ENCODE measurements at places on chromosomes 11 and 22.

GRCh38 chr11:48052183-48053044 is 72.1 kb downstream of the PTPRJ start:
- no peak for DNase-seq

GRCh38 chr22:45203150-45203951 is 37.3 kb downstream of the KIAA0930 start:
- no peak for DNase-seq

GRCh38 chr11:40236526-40236925 is 1222.9 kb downstream of the LRRC4C start:
- no peak for DNase-seq

DNA sequence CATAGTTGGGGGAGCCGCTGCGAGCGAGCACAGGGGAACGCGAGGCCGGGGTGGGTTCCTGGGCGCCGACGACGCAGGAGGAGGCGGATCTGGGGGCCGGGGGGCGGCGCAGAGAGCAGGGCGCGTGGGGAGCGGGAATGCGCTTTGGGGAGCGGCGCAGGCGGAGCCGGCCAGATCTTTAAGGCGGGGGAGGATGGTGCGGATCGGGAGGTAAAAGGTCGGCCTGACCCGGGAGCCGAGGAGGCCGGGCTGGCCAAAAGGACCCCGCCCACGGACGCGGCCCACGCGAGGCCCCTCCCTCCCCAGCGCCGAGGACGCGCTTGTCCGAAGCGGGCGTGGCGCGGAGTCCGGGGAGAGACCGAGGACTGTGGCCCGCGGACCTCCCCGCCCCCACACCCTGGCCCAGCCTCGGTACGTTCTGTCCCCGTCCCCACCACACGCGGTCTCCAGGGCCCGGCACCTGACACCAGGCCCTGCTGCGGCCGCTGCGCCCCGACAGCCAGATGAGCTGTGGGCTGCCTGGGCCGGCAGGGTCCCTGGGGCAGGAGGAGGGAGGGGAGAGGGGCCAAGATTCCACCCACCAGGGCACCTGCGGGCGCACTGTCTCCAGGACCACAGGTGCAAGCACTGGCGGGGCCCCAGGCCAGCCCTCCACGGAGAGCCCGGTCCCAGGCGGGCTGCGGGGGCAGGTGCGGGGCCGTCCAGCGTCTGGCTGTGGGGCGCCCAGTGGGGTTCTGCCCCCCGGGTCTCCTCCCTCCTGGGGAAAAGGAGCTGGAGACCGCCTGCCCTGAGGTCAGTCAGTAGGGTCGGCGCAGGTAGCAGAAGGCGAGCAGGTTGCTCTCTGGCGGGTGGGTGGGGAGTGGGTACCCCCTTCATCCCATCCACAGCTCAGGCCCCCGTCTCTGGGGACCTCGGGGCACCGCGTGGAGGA is 10.9 kb downstream of the PIM3 start:
- DNase-seq: peak; percentile 56

GRCh38 chr11:69387409-69387885 is 93.5 kb downstream of the MYEOV start:
- DNase-seq: no peak

DNA sequence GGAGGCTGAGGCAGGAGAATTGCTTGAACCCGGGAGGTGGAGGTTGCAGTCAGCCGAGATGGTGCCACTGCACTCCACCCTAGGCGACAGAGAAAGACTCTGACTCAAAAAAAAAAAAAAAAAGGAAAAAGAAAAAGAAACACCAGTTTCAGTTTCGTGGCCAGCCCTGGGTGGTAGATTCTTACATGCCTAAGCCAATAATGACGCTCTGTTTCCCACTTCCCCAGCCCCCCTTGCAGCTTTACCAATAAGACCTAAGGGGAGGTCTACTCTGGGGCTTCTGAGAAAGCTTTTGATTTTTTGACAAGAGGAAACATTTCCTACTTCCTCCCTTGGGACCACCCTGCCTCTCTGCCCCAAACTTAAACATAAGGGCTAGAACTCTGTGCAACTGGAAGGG is 30.0 kb upstream of the PTPRJ start:
- DNase-seq: peak; percentile 51

DNA sequence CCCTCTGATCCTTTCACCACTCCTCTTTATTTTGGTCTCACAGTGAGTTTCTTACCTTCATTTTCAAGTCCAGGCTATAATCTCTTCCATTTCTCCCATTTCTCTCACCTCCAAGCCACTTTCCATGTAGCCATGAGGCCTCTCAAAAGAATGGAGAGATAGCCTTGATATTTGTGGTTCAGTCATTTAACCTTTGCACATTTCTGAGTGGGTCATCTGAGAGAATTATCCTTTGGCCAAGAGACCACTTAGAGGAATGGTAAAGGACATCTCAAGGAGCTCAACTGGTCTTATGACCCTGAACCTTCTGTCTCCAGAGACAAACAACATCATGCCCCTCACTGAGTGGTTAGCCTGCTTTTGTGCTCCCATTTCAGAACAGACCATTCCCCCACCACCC is 121.1 kb downstream of the KIRREL3 start:
- DNase-seq: no peak

DNA sequence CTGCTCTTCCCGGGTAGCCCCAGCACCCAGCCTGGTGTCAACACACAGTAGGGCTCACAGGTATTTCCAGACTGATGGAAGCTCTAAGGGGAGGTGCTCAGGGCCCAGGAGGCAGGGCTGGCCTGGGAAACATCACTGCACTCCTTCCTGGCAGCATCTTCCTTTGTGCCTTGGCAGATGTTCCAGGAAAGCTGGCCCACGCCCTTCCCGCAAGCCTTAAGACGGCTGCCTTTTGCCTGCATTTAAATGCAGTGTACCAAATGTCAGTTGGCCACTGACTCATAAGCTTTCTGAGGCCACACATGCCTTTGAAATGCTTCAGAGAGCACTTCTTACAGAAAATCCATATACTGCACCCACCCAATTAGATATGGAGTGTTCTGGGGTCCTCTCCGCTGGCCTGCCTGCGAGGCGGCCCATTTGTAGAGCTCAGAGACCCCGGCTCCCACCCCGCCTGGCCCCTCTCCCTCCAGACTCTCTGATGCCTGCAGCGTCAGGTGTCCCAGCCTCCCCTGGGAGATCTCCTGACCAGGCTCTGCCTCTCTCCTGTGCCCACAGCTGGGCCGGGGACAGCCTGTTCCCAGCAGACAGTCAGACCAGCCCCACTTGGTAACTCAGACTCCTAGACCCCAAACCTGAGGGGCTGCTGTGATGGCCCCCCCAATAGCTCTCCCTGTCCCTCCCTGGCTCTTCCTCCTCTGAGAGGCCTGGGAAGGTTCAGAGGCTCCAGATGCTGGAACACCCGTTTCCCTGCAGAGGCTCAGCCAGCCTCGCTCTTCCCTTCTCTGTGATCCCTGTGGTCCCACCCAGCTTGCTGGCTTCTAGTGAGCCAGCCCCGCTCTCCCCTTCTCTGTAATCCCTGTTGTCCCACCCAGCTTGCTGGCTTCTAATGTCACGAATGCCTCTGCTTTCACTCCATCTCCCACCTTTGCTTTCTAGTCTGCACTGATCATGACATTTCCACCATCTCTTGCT is 47.6 kb upstream of the THY1 start:
- no peak for DNase-seq

GRCh38 chr11:81870066-81870412 is 863.6 kb downstream of the FAM181B start:
- DNase-seq: no peak

- no peak for DNase-seq
These were observed 15.9 kb downstream of the PTDSS2 start for GRCh38 chr11:465896-466530.

DNA sequence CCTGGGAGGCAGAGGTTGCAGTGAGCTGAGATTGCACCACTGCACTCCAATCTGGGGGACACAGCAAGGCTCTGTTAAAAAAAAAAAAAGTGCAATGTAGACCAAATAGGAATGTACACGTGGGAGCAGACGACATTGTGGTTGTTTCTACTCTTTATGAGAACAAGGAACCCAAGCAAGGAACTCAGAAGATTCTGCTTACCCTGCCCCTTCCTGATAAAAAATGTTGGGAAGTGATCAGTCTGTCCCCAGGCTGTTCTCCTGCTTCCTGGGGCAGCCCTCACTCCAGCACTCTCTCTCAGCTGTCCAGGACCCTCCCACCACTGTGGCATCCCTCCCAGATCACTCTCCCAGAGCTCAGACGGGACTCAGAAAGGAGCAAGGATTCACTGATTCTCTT is 31.8 kb downstream of the SLCO2B1 start:
- DNase-seq: no peak

- no peak for DNase-seq
These were observed 6.2 kb upstream of the PLXNB2 start for GRCh38 chr22:50313600-50313999.

GRCh38 chr11:78823588-78823987 is 248.9 kb upstream of the NARS2 start:
- DNase-seq: no peak

GRCh38 chr11:36288442-36289225 is 590 bp downstream of the COMMD9 start:
- no peak for DNase-seq

GRCh38 chr11:96044311-96044710 is 120.4 kb upstream of the MTMR2 start:
- no peak for DNase-seq

GRCh38 chr11:2277008-2277346 is 6.6 kb upstream of the ASCL2 start:
- no peak for DNase-seq

- DNase-seq: no peak
These were observed 394 bp downstream of the KIAA1671 start for GRCh38 chr22:24952837-24953383.

GRCh38 chr11:122746050-122746478 is 90.5 kb downstream of the UBASH3B start:
- DNase-seq: peak; percentile 46

DNA sequence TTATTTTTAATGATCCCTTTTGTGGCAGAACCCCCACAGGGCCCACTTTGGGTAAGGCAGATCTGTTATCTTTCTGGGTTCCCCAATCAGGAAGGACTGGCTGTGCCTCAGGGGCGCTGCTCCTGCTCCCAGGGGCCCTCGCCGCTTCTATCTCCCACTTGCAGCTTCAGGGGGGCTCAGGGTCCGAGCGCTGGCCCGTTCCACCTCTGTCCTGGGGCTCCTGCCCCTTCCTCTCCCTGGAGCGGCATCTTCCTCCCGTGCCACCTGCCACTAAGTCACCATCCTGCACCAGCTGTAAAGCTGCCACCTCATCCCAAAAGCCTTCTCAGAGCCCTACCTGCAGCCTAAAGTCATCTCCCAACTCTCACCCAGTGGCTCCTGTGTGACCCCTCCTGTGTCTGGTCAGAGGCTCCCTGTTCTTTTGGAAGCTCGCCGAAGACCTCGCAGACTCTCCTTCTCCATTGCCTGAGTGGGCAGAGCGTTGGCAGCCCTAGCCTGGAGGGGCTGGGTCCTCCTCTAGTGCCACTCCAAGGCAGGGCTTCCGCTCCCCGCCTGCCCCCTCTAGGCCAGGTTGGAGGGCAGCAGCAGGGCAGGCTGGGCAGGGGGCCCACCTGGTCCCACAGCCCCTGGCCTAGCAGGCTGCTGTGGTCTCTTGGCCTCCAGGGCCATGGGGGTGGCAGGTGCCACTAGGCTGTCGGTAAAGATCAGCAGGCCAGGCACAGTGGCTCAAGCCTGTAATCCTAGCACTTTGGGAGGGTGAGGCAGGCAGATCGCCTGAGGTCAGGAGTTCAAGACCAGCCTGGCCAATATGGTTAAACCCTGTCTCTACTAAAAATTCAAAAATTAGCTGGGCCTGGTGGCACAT is 106.7 kb downstream of the MORC2 start:
- no peak for DNase-seq

DNA sequence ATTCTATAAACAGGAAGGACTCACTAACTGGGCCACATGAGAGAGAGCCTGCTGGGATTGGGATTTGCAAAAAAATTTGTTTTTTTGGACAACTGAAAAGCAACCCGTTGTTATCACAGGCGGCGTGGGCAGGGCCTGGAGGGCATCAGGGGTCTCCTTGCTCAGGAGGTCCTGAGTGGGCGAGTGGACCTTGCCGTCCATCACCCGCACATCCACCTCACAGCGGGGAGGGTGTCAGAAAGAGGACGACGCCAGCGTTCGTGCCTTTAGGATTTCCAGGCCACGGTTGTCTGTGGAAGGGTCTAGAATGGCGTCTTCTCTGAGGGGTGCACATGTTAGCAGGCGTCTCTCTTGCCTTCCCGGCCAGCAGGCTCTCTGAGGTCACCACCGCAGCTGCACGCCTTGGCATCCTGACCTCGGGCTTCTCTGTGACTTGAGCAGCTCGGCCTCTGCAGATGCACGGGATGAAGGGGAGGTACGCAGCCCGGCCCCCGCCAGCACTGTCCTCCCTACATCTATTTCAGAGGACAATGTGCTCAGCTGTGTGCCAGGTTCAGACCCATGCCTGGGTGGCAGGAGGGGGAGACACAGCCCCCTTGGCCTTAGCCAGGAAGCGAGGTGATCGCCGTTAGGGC is 749.5 kb downstream of the BRD1 start:
- DNase-seq: no peak

GRCh38 chr11:46239801-46240061 is 37.7 kb upstream of the CREB3L1 start:
- no peak for DNase-seq

- no peak for DNase-seq
These were observed 107.9 kb downstream of the ARHGAP8 start for GRCh38 chr22:44860311-44860710.

DNA sequence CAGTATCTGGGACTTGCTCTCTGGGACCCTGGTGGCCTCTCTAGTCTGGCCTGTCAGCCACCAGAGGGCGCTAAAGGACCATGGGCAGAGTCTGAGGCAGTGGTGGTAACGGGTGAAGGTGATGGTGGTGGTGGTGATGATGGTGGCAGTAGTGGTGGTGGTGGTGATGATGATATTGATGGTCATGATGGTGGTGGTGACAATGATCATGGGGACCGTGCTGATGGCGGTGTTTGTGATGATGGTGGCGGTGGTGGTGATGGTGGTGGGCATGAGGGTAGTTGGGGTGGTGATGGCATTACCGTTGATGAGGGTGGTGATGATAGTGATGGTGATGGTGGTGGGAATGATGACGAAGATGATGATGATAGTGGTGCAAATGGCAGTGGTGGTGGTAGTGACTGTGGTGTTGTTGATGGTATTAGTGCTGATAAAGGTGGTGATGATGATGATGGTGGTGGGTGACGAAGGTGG is 16.0 kb downstream of the TRPM5 start:
- DNase-seq: peak; percentile 81

GRCh38 chr11:64268893-64269539 is 15.4 kb downstream of the BAD start:
- DNase-seq: no peak
